ENCODE measurements at places on chromosomes 7 and 10.
A peak's percentile ranks its signal among the peaks of the same experiment; 100 is the strongest.

DNA sequence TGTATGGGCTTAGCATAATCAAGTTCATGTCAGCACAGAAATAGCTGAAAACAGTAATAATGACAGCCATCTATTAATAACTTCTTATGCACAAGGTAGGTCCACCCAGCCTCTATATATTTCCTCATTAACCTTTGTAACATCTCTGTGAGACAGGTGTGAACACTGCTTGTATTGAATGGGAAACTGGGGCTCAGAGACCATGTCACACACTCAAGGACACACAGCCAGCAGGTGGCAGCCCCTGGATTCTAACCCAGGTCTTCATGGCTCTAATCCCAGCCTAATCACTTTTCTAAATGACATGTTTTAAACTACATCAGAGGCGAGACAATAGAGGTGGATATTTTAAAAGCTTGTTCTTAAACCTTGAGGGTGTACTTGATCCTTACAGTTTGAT lies 591.4 kb downstream of the PARD3 start:
- DNase-seq: no peak

- no peak for DNase-seq
These were observed 144.2 kb downstream of the CTTNBP2 start for GRCh38 chr7:117728890-117729624.

GRCh38 chr10:5486853-5487235 lies 12.5 kb downstream of the CALML5 start:
- DNase-seq: no peak

DNA sequence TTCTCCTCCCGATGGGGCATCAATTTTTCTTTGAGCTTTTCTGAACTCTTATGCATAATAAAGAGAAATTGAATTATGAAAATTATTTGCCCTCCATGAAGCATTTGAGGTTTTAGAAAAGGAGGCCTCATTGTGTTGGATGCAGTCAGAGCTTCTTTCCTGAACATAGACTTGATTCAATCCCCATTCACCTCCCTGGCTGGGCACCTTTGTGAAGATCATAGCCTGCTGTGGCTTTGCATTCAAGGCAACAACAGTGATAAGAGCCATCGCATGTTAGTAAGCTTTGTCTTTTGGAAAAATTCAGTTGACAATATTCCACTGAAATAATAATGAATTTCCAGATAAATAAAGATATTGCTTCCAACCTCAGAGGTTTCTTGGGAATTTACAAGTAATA lies 87.1 kb downstream of the TRIL start:
- DNase-seq: no peak

DNA sequence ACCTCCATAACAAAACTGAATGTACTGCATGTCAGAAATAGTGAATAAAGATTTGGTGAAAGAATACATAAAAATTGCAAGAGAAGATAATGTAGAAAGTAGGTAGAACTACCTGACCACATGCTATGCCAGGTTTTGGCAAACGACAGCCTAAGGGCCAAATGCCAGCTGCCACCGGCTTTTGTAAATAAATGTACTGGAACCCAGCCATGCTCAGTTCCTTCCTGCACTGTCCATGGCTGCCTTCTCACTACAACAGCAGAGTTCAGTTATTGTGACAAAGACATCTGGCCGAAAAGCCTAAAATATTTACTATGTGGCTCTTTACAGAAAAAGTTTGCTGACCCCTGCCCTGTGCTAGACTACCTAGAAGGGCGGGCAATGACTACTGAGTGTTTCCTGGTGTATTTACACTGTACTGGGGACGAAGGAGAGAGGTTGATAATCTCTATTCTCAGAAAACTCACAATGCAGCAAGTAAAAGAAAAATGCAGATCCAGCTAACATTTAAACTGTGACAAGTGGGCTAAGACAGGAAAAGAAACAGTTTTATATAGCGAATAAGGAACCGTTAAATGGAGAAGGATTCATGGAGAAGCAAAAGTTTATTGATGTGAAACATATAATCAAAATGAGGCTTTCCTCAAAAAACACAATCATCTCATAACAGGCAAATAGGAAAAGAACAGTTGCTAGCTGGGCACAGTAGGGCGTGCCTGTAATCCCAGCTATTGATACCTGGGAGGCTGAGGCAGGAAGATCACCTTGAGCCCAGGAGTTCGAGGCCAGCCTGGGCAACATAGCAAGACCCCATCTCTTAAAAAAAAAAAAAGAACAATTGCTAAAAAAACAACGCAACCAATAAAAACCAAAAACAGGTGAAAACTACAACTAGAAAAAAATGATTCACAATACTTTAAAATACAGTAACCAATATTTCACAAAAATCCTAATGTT lies 13.7 kb downstream of the KIN start:
- no peak for DNase-seq

GRCh38 chr7:69395061-69395714 lies 203.1 kb upstream of the AUTS2 start:
- DNase-seq: no peak

DNA sequence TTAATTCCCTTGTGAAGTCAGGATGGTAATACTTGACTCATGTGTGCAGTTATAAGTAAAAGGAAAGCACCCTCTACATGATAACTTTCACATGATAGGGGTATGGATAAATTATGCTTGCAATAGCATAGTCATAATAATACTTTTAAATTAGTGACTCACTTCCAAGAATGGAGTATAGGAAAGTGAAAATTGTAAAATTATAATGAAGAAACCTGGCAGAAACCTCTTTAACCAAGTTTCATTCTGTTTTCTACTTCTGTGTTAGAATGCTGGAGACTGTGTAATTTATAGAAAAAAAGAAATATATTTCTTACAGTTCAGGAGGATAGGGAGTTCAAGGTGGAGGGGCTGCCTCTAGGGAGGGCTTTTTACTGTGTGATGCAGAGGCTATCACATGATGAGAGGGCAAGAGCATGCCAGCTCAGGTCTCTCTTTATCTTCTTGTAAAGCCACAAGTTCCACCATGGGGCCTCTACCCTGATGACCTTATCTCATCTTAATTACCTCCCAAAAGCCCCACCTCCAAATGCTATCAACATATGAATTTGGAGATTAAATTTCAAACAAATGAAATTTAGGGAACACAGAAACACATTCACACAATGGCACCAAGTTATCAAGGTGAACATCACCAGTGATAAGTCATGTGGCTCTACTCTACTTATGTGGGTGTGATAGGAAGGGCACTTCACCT lies 43.2 kb downstream of the HDAC9 start:
- DNase-seq: no peak

GRCh38 chr10:49688920-49689319 lies 9.5 kb downstream of the C10orf53 start:
- DNase-seq: no peak

DNA sequence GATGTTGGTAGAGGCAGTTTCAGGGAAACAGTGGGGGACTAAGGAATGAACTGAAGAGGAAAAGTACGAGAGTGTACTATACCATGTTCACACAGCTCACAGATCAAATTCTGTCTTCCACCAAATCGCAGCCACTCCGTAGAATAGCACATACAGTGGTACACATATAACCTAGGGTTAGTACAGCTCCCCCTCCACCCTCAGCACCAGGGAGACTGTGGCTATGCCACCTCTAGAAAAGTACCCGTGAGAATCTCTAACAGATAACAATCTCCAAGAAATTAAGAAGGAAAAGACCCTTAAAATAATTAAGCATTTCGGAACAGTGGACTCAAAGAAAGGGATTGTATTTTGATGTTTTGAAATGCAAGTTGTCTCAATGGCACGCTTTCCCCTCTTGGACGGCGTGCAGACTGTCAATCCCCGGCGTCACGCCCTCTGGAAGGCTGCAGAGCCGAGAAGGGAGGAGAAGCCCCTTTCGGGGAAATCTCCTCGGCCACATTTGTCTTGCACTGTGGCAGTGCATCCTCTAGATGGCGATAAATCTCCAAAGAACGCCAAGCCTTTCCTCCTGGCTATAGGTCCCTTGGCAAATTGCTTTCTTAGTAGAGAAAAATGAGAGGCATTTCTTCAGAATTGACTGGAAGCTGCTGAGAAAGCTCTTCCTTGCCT lies 345.0 kb downstream of the REEP3 start:
- DNase-seq: peak; percentile 74

DNA sequence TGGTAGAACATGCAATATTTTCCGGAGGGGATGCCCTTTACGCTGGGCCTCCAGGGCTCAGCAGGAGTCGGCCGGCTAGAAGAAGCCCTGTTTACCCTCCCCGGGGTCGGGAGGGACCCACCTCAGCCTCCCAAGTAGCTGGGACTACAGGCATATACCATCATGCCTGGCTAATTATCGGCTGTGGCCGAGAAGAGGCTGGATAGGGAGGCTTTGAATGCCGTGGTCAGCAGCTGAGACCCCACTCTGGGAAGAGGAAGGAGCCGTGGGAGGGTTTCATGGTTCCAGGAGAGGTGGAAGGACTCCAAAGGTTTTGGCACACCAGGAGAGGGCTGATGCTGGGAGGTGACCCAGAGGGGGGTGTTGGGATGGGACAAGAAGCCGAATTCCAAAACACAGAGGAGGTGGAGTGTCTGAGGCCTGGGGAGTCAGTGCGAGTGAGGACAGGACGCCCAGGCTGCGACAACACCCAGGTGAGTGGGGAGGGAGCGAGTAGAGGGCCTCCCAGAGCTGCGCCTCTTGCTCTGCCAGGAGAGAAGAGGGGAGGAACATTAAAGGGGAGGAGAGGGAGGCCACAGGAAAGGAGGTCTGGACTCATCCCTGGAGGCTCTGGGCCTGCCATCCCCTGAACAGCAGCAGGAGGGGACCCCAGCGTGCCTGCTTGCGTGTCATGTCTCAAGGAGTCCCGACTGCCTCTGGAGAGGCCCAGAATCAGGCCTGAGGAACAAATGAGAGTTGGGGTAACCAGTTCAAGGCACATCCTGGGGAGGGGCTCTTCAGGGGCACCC lies 19.6 kb downstream of the GRID2IP start:
- no peak for DNase-seq

DNA sequence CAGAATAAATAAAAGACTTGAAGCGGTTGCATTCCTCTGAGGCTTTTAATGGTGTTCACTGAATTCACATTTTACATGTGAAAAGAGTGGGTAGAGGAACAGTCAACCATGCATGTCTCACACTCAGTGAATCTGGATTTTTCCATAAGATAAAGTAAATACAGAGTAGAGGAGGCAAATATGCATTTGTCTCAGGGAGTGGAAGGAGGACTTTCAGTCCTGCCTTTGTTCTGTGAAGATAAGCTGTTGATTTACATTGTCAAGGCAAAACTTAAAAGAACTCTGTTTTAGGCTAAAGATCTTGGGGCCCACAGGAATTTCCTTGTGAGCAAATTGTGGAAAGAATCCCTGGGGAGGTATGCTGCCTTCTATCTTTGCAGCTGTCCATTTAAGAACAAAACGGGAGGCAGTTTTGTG lies 825.3 kb upstream of the MBL2 start:
- no peak for DNase-seq

DNA sequence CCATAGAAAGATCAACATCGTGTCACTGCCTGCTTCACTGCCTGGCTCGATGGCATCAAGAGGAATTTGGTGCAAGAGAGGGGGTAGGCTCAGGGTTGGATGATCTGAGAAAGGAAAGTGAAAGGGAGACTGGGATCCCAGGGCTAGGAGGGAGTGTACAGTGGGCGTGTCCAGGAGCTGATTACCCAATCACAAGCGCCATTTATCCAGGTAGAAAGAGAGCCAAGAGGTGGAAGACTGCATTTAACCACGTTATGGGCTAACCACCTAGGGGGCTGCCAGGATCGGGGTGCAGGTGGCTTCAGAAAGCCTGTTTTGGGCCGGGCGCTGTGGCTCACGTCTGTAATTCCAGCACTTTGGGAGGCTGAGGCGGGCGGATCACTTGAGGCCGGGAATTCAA lies 10.3 kb downstream of the PODXL start:
- DNase-seq: no peak

DNA sequence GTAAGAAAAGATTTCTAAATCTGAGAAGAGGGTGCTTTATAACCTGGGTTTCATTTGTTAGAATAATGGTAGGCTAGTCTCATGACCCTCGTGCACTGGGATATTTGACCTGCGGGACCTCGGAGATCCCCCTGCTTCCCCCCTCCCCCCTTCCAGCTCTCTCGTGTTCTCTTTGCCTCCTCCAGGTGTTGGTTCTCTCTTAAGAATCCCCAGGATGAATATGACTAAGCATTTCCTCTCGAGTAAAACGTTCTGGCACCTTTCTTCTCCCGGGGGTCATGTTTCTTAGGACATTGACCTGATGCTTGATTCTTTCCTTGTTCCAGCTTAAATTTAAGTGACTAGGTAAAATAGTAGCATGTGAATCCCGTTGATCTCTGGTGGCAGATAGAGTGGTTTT lies 71.2 kb downstream of the SHH start:
- DNase-seq: no peak

GRCh38 chr10:53135897-53136253 lies 363.3 kb upstream of the MBL2 start:
- DNase-seq: no peak

DNA sequence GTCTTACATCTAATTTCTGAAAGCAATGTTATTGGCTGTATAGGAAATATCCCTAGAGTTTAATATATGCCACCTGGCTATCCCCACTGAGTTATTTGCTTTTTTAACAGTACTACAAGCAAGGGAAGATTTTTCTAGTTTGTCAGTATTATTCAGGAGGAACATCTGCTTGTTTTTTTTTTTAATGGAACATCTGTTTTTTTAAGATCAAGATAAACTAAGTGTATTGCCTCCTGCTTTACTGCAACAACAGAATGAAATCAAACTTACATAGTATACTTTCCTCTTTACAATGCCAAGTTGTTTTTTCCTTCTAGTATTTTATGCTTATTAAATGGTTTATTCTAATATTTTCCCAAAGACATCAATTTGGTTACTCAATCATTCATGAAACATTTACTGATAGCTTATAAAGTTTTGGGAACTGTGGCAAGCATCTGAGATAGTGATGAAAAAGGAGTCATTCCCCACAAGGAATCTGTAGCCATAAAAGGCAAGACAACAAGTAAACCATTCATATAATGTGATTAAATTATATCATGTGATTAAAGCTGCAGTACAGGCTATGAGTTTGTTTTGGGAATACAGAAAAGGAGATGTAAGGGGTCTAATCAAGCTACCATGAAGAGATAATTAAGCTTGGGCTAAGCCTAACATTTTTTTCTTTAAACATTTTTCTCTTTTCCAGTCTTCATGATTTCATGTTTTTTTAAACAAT lies 17.4 kb downstream of the MTPN start:
- DNase-seq: no peak

- DNase-seq: no peak
These were observed 2.2 kb downstream of the FGFBP3 start for GRCh38 chr10:91907033-91907594.

Data from nephron progenitor cell (in vitro differentiated cells).